Endothelial cell of umbilical vein (primary cell): ENCODE measurements at places on chromosomes 3 and 15. TPM values are rescaled to one million over a fixed set of nuclear protein-coding genes. Genes with fewer than 3 reads are reported as not detected.

DNA sequence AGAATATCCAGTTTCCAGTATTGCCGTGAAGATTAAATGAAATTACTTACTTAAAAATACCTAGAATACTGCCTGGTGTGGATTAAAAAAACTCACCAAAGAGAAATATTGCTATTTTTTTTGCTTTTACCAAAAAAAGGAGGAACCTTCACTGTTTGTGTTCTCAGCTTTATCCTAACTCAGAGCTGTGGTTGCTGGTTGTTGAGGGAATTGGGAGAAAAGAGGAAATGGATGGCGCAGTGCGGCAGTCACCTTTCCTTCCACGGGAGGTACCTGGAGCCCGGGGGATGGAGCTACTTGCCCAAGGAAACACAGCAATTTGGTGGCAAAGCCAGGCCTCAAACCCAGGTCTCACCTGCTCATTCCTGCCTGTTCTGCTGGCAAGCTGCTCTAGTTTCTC, 270.3 kb downstream of the RPLP1 start:
- DNase-seq: no peak

The SH2D7 gene
- not detected in 2 replicates for total RNA-seq

The SNAPC5 gene
- 13.6 and 17.4 TPM in 2 replicates for total RNA-seq

GRCh38 chr3:63228677-63229076, 49.4 kb upstream of the SYNPR start:
- DNase-seq: peak; percentile 13

- no peak for DNase-seq
These were observed 39.2 kb upstream of the STRIT1 start for GRCh38 chr3:155332716-155333115.

DNA sequence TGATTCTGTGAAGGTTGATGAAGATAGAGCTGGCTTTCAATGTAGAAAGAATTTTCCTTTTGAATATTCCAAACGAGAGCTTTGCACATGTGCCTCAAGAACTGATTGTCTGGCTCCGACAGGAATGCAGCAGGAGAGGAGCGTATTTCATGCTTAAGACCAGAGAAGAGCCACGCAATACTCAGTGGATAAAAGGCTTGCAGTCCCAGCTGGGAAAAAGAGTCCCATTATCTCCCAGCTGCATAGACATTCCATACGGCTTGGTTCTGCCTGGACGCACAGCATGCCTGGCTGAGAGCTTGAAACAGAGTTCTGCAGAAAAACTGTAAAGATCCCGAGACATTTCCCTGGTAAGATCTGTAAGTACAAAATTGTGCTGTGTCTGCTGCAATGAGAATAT, at the start of gene CNTN6:
TSS of gene CNTN6 (plus strand) at position 254 of the 400 bp plus-strand sequence. CDS start 54,985 bp downstream, outside the sequence.
- DNase-seq: no peak

GRCh38 chr3:9473496-9474065, 76.2 kb downstream of the SETD5 start:
- DNase-seq: no peak

GRCh38 chr15:62835351-62835750, 207.2 kb upstream of the TPM1 start:
- DNase-seq: no peak

DNA sequence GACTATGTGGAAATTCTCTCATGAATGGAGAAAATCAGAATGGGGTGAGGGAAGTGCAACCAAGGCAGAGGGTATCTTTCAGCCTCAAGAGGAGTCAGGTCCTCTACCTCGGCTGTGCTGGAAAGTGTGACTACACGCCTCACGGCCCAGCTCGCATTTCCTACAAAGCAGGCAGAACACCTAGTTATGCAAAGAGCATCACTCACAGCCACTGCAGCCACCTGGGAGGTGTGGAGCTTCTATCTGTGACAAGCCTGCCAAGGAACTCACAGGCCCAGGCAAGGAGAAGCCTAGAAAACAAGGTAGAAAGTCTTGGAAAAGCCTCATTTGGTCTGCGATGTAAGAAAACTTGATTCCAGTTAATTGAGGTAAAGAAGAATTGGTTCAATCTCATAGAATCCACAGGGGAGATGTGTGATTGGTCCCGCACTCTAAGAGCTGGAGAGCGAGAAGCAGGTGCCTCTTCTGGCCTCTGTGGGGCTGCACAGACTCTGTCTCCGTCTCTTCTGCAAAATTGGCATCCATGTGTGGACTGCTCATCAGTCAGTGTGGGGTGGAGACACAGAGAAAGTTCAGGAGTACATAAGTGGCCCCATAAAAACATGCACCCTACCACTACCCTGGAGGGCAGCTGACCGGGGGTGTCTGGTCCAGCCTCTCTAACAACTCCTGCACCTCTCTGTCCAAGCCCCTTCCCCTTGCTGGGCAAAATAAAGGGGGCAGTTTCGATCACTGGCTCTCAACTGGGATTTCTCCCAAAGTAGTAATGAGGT, 76.8 kb downstream of the TAMM41 start:
- DNase-seq: no peak

DNA sequence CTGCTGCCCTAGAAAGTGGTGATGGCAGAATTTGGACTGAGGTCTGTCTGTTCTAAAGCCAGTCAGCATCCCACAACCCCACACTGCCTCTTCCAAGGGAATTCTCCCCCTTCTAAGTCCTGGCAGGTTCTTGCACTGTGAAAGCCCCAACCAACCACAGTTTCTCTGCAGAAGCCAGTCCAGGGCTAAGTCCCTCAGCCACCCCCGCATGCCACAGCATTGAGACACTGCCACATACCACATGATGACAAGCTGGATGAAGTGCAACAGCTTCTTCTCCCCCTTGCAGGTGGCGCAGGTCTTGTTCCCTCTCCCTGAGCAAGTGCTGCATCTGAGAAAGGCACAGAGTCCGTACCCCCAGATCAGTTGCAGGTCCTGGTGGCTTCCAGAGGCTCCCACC, 18.6 kb downstream of the SSUH2 start:
- no peak for DNase-seq

The LRRC58 gene
- total RNA-seq: 11.9 and 12.3 TPM in 2 replicates

The CMTM8 gene
- 7.3 and 8.1 TPM in 2 replicates for total RNA-seq

The LDHAL6B gene
- total RNA-seq: not detected in 2 replicates

DNA sequence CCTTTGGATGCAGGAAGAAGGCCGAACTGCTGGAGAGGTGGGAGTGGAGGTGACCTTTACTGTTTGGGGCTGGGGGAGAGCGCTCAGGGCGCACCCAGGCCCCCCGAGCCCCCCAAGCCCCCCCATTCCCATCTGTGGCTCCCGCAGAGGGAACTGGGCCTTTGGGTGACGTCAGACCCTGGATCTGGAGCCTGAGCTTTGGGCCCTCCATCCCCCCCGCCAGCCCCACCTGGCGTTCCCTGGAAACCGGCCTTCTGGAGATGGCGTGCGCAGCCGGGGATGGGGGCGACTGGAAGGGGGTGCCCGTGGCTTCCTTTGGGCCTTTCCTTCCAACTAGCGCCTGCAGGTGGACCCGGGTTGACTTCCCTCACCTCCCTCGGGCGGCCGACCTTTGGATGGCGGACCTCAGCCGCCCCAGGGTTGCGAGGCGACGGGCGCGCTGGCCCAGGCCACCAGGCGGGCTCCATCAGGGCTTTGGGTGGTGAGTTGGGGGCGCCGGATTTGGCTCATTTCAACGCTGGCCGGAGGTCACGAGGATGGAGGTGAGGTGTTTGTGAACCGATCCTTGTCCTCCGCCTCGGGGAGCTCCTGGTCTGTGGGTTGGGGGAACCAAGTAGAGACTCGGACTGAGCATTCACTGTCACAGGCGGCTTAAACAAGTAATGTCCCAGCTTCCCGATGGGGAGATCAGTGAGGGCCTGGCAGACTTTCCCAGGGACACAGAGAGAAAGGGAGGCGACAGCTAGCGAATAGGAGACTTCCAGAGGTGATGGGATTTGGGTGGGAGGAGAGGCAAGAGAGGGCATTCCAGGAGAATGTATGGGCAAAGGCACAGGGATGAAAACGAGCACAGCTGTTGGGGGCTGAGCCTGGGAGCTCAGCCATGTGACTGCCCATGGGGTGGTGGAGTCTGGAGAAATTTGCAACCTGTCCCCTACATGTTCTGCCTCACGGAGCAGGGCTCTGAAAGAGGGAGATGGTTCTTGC, 709 bp downstream of the SCAMP5 start:
- no peak for DNase-seq

- no peak for DNase-seq
These were observed 18.8 kb downstream of the CLASP2 start for GRCh38 chr3:33699275-33699674.

DNA sequence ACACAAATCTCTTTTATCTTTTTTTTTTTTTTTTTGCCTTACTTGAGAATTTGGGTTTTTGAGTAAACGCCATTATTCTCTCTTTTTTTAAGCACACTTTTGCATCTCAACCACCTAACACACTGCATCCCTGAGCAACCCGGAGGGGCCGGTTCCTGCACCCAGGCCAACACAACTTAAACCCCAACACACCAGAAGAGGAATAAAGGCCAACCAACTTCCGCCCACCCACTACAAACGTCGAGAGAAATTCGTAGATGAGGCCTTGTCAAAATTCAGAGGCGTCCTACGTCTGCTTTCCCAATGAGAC, 389 bp upstream of the CCNB2 start:
- DNase-seq: no peak

- peak; percentile 69 for DNase-seq
These were observed 1.3 kb downstream of the GNAT1 start for GRCh38 chr3:50192689-50193141.

DNA sequence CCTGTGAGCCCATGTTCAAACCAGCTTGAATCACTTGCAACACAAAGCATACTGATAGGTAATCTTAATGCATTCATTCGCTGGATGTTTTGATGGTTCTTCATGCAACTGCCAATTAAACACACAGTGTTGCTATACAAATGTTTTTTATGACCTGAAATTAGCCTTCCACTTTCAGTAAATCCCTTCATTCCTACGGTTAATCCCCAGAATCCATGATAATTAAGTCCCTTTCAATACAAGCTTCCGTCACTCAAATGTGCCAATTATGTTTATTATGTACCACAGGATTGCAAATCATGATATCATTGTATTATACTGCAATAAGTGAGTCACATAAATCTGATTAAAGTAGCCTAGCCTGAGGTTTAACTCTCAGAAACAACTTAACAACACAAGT, 14.5 kb upstream of the LYZL4 start:
- no peak for DNase-seq

DNA sequence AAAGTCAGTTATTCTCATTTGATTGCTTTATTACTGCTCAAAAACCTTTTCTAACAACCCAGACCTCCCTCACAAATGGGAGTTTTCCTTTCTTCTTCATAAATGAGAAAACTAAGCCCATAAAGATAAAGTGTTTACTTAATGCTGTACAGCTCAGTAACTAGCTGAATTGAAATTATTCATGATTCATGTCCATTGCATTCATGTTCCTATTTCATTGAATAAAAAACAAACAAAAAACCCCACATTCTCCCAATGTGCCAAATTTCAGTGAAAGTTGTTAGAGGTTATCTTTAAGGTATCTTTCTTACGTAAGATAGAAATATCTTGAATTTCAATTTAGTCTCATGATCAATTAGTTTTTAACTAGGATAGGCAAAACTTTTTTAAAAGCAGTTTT, 2.8 kb downstream of the PLSCR2 start:
- DNase-seq: no peak

DNA sequence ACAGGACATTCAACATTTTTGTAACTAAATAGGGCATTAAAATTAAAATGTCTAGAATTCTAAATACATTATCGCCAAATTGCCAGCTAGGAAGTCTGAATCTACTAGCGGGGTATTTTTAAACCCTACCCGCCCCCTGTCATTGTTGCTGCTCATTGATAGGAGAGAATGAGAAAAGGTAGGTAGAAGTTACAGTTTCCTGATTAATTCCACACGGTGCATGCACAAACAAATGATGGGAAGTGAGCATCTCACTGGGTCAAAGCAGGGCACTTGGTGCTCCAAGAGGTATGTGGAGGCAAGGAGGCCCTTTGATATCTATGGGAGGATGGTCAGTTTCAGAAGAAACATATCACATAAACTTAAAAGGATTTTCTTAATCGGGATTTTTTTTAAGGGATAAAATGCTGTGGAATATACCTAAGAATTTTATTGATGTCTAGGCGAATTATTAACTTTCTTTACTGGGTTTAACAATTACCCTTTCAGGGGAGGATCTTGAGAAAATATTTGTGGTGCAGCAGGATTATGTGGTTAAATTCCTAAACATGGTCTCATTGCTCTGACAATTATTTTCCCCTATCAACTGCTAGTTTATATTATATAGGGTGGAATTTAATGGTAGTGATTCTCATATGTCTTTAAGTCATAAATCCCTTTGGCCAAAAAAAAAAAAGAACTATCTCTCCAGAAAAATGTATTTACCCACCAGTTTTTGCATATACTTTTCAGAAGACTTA, 236.0 kb upstream of the GOLGA6L4 start:
- DNase-seq: no peak

GRCh38 chr3:127915937-127916493, 983 bp downstream of the KBTBD12 start:
- no peak for DNase-seq

DNA sequence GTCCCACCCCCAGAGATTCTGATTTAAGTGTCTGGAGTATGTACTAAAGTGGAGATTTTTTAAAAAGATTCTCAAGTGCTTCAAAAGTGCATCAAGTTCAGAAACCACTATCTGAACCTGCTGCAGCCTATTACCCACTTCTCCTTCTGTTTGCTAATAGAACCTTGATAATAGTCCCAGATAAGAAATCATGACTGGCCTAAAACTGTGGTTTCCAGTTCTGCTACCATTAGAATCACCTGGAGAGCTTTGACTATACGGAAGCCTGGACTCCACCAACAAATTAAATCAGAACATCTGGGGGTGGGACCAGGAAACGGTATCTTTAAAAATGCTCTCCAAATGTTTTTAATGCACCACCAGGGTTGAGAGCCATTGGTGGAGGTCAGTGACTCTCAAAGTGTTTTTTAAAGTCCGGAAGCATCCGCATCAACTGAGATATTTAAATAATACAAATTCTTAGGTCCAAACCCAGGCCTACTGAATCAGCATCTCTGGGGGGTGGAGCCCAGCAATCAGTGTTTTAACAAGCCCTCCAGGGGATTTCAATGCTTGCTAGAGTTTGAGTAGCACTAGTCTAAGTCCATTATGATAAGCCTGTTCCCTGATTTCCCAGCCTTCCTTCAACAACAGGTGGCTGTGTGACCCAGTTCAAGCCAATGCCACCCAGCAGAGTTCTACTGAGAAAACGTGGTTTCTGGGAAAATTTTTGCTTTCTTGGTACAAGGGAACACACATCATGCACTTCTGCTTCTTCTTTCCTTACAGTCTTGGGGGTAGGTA, 45.4 kb upstream of the TIPARP start:
- no peak for DNase-seq
